ENCODE measurements at places on chromosomes 5 and 9.

GRCh38 chr9:10252174-10252573, 360.6 kb downstream of the PTPRD start:
- no peak for DNase-seq

DNA sequence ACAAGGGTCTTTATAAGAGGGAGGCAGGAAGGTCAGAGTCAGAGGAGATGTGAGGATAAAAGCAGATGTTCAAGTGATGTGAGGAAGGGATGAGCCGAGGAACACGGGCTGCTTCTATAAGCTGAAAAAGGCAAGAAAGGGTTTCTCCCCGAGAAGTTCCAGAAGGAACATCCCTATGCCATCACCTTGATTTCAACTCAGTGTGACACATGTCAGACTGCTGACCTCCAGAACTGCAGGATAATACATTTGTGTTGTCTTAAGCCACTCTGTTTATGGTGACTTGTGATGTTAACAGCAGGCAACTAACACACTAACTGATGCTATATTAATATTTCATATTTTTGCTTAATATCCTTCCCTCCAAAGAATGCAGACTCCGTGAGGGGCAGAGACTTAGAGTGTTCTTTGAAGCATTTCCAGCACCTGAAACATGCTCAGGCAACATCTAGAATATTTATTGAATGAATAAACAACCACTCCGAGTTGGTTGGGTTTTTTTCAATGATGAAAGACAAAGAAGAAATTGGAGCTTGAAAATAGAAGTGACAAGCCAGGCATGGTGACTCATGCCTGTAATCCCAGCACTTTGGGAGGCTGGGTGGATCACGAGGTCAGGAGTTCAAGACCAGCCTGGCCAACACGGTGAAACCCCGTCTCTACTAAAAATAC, 77.6 kb upstream of the ADRA1B start:
- no peak for DNase-seq

GRCh38 chr5:127683008-127683407, 20.2 kb upstream of the CCDC192 start:
- DNase-seq: no peak

- no peak for DNase-seq
Observed at GRCh38 chr9:82989929-82990328, 73.0 kb downstream of the RASEF start.

- DNase-seq: no peak
Observed at GRCh38 chr5:172832383-172833315, 1.4 kb upstream of the ERGIC1 start.

DNA sequence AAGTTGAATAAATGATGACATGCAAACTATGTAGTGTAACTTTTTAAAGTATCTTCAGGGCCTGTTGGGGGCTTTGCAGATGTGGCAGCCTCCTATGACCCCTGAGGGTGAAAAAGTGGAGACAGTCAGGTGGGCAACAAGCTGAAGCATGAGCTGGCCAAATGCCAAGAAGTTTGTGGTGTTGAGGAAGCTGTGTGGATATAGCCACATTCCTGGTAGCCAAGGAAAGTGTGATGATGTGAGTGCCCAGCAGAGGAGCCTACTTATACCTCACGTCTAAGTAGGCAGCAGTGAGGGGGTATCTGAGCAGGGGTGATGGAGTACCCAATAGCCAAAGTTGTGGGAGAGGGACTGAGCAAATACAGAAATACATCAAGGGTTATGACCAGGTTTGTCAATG, 621.2 kb upstream of the CDH6 start:
- DNase-seq: no peak

GRCh38 chr5:154642499-154643245, 112.5 kb upstream of the LARP1 start:
- no peak for DNase-seq

DNA sequence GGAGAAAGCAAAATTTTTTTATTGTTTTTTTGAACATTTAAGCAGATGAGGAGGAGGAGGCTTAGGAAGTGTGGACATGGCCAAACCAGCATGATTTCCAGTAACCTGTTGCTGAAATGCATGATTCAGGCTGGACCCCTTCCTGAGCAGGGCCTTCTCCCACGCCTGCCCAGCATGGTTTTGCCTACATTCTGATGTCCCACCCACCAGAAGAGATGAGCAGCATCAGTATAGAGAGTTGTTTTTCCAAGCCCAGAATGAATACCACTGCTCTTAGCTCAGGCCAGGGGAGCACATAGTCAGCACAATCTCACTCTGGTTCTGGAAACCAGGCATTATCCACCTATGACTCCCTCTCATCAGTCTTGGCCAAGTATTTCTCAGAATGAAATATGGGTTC, 90.1 kb downstream of the PAPPA start:
- no peak for DNase-seq

- no peak for DNase-seq
Observed at GRCh38 chr5:111229871-111230810, 6.0 kb downstream of the CAMK4 start.

GRCh38 chr5:143328589-143329220, 74.8 kb downstream of the NR3C1 start:
- DNase-seq: no peak

DNA sequence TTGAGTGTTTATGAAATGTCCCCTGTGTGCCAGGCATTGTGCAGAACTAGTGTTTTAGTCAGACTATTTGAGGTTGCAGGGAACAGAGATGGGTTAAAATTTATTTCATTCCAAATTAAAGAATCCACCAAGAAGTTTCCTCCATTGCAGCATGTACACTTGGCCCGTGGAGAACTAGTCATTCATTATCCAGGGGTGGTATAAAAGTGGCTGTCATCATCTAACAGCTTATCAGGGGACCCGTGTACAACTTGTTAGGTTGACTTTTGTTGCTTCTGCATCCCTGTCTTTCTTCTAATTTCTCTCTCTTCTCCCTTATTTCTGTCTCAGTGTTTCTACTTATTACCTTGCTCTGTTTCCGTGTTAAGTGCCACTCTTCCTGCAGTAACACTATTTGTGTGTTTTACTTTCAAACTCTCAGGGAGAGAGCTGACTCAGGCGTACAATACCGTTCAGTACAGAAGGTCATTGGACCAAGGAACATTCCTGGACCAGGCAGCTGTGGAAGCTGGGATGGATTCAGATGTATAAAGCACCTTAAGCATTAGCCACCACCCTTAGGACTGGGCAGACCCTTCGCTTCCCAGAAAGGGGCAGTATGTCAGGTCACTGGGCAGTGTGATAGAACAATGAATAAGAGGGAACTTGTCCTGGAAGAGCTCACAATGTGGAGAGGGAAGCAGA, 36.1 kb downstream of the MAP3K1 start:
- DNase-seq: no peak

DNA sequence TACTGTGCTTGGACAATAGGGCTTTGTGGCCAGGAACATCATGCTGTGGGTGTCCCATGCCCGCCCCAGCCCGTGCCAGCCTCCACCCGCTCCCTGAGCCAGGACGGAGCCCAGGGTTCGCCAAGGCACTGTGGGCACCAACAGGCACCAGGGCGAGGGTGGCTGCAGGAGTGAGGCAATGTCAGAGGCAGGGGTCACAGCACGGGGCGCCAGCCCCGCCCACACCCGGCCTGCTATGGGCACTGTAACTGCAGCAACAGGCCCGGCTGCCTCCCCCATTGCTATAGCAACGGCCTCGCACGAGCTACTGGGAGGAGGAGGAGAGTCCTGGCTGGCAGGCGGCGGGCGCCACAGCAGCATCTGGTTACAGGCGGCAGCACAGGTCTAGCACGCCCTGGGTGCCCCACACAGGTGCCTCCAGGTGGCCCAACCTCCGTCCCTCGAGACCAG, 2.5 kb downstream of the ABCA2 start:
- DNase-seq: no peak

DNA sequence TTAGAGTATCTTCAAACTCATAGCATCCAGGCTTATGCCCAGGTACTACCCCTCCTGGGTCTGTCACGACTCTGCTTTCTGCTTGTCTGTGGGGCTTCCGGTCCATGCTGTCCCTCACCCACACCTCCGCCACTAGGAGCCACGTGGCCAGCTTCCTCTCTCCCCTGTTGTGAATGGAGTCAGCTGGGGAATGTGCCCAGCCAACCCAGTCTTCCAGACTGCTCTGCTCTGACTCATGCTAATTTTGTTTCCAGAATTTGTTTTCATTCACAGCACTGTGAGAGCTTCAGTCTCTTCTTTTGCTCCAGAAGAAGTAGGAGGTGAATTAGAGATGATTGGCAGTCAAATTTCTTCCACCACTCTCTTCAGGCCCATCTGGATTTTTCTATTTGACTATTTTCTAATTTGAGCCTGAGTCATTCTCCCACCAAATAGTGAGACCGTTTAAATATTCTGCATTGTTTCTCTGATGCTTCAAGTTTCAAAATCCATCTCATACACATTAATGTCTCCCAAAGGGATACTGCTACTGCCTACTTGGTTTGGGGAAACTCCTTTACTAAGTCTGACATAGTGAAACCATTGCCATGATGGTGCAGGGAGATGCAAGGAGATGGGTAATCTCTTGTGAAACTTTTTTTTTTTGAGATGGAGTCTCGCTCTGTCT, 424.1 kb upstream of the KIF2A start:
- DNase-seq: no peak

DNA sequence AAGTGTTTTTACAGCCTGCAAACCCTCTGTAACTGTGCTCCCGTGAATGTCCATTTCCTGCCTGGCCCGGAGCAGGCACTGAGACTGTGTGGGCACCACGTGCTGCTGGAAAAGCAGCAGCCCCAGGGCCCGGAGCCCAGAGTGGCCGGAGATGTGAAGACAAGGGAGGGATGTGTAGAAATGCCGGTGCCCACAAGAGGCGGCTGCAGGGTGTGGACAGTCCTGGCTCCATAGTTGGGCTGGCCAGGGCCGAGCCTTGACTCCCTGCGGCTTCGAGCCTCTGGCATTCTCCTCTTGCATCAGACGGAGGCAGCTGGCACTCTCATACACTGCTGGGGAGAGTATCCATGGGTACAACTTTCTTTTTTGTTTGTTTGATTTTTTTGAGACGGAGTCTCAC, 13.2 kb upstream of the GFPT2 start:
- no peak for DNase-seq

DNA sequence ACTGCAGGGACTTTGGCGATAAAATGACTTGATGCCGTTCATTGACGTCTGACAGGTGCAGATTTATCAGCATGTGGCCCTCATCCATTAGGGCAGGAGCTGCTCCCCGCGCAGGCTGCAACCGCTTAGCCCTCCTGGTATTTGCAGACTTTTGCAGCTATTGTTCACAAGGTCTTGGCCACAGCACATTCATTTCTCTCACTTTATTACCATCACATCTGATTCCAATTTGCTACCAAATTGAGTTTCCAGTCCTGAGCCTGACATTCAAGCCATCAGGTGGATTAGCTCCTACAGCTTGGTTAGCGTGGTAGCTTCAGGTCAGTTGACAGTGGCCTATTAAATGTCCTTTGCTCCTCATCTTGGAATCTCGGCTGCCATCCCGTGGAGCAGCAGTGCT, 299.2 kb downstream of the CD180 start:
- DNase-seq: no peak

- DNase-seq: no peak
Observed at GRCh38 chr5:91357806-91358205, 25.3 kb downstream of the ARRDC3 start.

- no peak for DNase-seq
Observed at GRCh38 chr5:79329453-79329852, 93.5 kb downstream of the JMY start.

DNA sequence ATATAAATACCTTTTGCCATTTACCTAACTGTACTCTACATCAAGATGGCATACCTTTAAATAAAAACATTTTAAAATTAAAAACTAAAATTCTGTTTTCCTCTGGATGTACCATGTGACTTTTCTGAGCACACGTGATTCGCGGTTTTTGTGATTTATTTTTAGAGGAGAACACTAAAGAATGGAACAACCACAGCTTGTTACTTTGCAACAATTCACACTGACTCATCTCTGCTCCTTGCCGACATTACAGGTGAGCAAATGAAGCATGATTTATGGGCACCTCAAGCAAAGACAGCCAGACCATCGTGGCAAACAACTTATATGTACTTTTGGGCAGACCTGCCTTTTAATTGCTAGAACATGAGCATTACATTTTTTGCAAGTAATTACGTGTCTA, 61.3 kb downstream of the GDA start:
- no peak for DNase-seq

- no peak for DNase-seq
Observed at GRCh38 chr9:71634752-71635151, 133.6 kb downstream of the CEMIP2 start.

DNA sequence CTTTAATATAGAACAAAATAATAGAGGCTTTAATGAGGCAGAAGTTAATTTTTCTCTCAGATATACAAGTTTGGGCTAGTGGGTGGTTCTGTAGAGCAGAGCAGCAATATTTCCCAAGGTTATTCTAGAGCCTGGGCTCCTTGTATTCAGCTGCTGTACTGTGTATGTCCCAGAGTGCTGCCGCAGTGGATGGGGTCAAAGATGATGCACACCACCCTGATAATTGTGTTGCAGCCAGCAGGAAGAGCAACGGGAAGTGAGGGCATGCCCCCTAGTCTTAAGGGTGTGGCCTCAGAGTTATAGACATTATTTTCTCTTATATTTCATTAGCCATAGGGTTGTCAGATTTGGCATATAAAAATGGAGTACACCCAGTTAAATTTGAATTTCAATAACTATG, 23.9 kb upstream of the KIF4B start:
- DNase-seq: no peak

DNA sequence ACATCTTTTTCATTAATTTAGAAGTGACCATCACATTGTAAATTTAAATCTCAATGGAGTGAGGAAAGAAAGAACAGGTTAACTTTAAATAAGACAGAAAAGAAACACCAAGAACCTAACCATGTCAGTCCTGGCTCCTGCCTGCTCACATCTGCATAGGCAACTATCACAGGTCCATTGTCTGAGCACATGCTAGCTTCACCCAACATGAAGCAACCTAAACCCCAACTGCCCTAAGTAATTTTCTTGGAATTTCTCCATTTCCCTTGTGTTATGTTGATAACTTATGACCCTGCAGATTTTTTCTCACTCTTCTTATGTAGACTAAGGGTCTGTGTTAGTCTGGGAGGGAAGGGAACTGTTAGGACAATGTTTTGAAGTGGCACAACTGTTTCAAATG, 2205.8 kb upstream of the ACO1 start:
- DNase-seq: no peak

DNA sequence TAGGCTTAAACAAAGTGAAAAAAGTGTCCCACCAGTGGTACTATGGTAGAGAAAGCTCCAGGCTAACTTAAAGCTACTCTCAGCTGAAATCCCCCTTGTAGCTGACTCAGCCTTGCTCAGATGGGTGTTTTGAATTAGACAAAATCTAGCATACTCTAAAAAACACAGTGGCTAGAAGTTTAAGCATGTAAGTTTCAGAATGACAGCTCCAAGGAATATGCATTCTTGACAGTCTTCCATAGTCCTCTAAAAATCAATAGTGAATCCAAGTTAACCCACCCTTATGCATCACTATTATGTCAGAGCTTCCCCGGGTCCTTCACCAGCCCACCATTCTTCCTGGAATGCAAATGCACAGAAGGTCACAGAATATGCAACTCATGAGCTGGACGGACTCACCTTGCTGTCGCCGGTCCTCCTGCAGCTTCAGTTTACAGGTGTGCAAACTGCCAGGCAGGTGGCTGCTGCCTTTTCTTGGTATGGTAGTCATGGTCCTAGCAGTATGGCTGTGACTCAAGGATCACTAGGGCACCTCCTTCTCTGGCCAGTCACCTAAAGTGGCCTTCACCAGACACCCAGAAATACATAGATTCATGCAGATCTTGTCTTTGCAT, 668 bp downstream of the RANBP3L start:
- DNase-seq: no peak

- DNase-seq: no peak
Observed at GRCh38 chr5:71482132-71482531, 26.7 kb downstream of the BDP1 start.

GRCh38 chr5:2906302-2907090, 155.0 kb upstream of the IRX2 start:
- DNase-seq: no peak
